Left lung (tissue), 14 donors: ENCODE measurements at places on chromosomes 1 and 21. TPM values are rescaled to one million over a fixed set of nuclear protein-coding genes. Genes with fewer than 3 reads are reported as not detected.

EXO1 gene
- total RNA-seq: 5.6 TPM

CR1L gene
- total RNA-seq: 0.70 TPM

DNA sequence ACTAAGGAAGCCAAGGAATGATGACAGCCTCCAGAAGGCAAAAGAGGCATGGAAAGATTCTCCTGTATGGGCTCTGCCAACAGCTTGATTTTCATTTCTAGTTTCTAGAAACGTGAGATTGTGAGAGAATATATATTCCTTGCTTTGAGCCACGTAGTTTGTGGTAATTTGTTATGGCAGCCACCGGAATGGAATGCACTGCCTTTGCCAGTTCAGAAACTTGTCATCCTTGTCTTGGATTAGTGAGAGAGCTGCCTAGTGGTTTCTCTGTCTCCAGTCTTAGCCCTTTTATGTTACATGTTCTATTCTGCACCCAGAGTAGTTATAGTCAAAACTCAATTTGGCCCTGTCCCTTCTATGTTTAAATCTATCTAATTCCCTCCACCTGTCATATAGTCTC lies 216.0 kb upstream of the PTGFR start:
- H3K27me3 ChIP-seq: no peaks in the 10 kb centered on the region
- H3K4me1 ChIP-seq: no peaks in the 10 kb centered on the region

- no peaks in the 10 kb centered on the region for H3K36me3 ChIP-seq
- no peaks in the 10 kb centered on the region for H3K4me1 ChIP-seq
- H3K27me3 ChIP-seq: no peaks in the 10 kb centered on the region
- H3K4me3 ChIP-seq: no peak overlapping the region
Observed at GRCh38 chr1:179803104-179803503, 60.0 kb downstream of the FAM163A start.

DNA sequence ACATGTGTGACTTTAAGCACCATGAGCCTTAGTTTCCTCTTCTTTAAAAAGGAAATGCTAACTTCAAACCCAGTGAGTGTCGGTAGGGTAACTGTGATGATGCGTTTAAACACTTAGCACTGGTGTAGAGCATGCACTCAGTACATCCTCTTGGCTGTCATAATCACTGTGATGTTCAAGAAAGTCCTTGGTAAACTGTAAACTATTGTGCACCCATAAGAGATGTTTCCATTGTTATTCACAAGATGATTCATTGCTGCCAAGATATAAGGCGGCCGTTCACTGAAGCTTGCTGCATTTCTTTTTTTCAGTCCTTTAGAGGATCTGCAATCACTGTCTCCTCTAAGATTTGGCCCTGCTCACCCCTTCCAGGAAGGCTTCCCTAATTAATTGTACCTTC lies 61.8 kb upstream of the DAB1 start:
- DNase-seq: no peak
- H3K27me3 ChIP-seq: no peaks in the 10 kb centered on the region
- H3K4me1 ChIP-seq: no peaks in the 10 kb centered on the region
- H3K36me3 ChIP-seq: no peaks in the 10 kb centered on the region

GRCh38 chr1:51515312-51515960 lies 3.6 kb downstream of the EPS15 start:
- H3K36me3 ChIP-seq: no peaks in the 10 kb centered on the region
- peaks cover 84% of the 10 kb centered on the region for H3K4me1 ChIP-seq
- peak overlapping the region; percentile 92 for H3K27ac ChIP-seq
- peak overlapping the region; percentile 0 for H3K4me3 ChIP-seq
- no peak for DNase-seq
- H3K27me3 ChIP-seq: no peaks in the 10 kb centered on the region

- no peaks in the 10 kb centered on the region for H3K36me3 ChIP-seq
- no peak overlapping the region for H3K27ac ChIP-seq
- DNase-seq: no peak
- H3K27me3 ChIP-seq: no peaks in the 10 kb centered on the region
Observed at GRCh38 chr1:61472876-61473275, 252.1 kb downstream of the TM2D1 start.

DNA sequence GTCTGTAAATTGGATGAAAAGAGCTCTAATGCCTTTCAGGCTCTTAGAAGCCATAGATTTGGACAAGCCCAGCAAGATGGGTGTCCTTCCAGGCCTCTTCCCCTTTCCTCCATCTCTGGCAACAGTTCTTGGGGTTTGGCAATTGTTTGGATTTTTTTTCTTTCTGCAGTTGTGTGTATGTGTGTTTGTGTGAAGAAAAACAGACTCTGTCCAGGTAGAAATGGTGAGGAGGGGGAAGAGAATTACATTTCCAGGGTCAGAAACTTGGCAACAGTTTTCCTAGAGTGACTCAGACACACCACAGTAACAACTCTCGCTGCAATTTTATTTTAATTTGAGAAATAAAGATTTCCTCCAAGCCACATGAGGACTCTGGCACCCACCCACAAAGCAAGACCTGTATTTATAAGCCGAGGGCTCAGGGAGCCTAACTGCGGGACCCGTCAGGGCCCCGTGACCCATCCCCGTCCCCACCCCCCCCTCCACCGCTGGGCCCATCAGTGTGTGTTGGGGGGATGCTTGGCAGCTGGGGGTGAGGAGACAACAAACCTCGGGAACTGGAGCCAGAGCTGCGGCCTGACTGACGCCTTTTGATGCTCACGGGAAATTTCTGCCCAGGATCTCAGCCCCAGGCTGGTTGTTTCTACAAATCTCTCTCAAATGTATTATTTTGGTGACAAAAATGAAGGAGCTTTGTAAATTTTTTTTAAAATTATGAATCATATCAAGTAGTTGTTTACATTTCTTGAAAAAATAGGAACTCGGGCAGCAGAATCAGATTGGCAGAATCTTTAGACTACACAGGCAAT lies 4.4 kb downstream of the TMEM200B start:
- H3K36me3 ChIP-seq: peaks cover 42% of the 10 kb centered on the region
- peaks cover 35% of the 10 kb centered on the region for H3K4me1 ChIP-seq
- H3K27ac ChIP-seq: no peak overlapping the region
- DNase-seq: no peak
- no peak overlapping the region for H3K4me3 ChIP-seq

GRCh38 chr1:147712605-147713004 lies 42.3 kb upstream of the ACP6 start:
- no peak overlapping the region for H3K4me3 ChIP-seq
- no peak for DNase-seq
- H3K27me3 ChIP-seq: no peaks in the 10 kb centered on the region
- no peak overlapping the region for H3K27ac ChIP-seq
- no peaks in the 10 kb centered on the region for H3K36me3 ChIP-seq
- no peaks in the 10 kb centered on the region for H3K4me1 ChIP-seq

DNA sequence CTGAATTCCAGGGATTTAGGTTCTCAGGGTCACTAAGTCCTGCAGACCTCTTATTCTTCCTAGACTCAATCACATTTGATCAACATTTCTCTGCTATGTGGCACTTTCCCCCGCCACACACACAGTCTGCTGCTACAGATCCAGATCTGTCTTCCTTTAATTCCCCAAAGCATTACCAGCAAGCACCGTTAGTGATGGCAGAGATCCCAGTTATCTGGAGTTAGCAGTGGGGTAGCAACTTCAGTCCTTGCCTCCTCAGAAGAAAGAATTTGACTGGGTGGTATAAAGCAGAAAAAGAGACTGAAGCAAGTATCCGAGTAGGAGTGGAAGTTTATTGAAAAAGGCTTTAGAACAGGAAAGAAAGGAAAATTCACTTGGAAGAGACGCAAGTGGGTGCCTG lies 100.4 kb upstream of the ETV3 start:
- peaks cover 5% of the 10 kb centered on the region for H3K27me3 ChIP-seq
- H3K27ac ChIP-seq: no peak overlapping the region
- DNase-seq: no peak
- peaks cover 3% of the 10 kb centered on the region for H3K4me1 ChIP-seq
